Stimulated activated CD8-positive, alpha-beta memory T cell treated with anti-CD3 and anti-CD28 coated beads, Interleukin-12 subunit alpha, Interleukin-12 subunit beta, amount 100 ng/mL, for 1 hour (primary cell): ENCODE measurements at places on chromosomes 6 and 20.

DNA sequence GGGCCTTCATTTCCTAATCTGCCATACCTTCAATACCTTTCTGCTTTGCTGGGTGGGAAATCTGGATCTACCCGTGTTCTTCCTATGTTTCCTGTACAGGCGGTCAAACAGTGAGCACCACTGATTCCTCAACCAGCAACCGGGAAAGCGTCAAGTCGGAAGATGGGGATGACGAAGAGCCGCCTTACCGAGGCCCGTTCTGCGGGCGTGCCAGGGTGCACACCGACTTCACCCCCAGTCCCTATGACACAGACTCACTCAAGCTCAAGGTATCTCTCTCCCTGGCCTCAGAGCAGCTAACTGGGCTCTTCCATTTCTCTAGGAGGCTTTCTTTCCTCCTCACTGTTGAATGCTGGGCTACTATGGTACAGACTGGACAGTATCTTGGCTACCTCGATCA, 190.1 kb downstream of the SASH1 start:
- DNase-seq: no peak

- no peak for DNase-seq
Observed at GRCh38 chr6:140017470-140017869, 643.0 kb upstream of the CITED2 start.

- no peak for DNase-seq
Observed at GRCh38 chr6:46994933-46995332, 47.2 kb downstream of the ADGRF1 start.

DNA sequence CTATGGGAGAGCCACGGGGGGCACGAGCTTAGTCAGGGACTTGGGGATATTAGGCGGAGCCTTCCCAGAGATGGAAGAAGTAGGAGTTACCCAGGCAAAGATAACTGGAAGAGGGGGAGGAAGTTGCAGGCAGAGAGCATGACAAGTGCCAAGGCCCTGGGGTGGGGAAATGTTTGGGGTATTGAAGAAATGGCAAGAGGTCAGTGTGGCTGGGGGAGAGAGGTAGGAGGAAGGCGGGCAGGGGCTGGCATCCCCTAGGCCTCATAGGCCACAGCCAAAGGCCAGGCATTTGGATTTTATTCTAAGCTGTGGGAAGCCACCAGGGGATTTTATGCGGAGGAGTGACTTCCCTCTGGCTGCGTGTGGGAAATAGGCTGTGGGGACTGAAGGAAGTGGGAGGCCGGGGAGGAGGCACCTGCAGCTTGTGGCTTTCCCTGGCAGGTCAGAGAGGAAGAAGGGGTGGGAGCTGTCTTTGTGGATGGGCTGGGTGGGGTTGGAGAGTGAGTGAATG, 22.7 kb downstream of the SNAI1 start:
- DNase-seq: no peak

- DNase-seq: no peak
Observed at GRCh38 chr6:354631-355280, 36.8 kb upstream of the IRF4 start.
